GM13976 (cell line): ENCODE measurements at places on chromosomes 2 and 18.
A peak's percentile ranks its signal among the peaks of the same experiment; 100 is the strongest.

- no peak for DNase-seq
Observed at GRCh38 chr2:43115881-43116280, 110.5 kb downstream of the ZFP36L2 start.

- no peak for DNase-seq
Observed at GRCh38 chr2:65491381-65491905, 59.0 kb upstream of the SPRED2 start.

GRCh38 chr2:232026910-232027309 lies 65.4 kb downstream of the DIS3L2 start:
- DNase-seq, result peak; percentile 45

- DNase-seq, result no peak
Observed at GRCh38 chr18:79608535-79608934, 71.1 kb upstream of the CTDP1 start.

DNA sequence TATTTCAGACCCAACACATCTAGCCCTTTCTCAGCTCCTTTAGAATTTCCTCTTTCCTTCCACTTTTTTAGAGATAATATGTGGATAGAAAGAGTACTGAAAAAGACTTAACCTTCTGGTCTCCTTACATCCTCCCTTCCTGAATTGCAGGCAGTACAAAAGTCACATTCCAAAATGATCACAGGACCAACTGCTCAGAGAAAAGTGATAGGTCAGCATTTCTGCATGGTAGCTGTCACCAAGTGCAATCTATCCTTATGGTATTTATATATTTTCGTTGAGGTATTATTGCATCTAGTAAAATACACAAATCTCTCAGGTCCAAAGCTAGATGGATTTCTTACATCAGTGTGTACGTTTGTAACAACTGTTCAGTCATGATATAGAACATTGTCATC lies 427.5 kb downstream of the LPIN1 start:
- DNase-seq, result no peak

GRCh38 chr2:84678214-84678613 lies 161.9 kb downstream of the DNAH6 start:
- no peak for DNase-seq

DNA sequence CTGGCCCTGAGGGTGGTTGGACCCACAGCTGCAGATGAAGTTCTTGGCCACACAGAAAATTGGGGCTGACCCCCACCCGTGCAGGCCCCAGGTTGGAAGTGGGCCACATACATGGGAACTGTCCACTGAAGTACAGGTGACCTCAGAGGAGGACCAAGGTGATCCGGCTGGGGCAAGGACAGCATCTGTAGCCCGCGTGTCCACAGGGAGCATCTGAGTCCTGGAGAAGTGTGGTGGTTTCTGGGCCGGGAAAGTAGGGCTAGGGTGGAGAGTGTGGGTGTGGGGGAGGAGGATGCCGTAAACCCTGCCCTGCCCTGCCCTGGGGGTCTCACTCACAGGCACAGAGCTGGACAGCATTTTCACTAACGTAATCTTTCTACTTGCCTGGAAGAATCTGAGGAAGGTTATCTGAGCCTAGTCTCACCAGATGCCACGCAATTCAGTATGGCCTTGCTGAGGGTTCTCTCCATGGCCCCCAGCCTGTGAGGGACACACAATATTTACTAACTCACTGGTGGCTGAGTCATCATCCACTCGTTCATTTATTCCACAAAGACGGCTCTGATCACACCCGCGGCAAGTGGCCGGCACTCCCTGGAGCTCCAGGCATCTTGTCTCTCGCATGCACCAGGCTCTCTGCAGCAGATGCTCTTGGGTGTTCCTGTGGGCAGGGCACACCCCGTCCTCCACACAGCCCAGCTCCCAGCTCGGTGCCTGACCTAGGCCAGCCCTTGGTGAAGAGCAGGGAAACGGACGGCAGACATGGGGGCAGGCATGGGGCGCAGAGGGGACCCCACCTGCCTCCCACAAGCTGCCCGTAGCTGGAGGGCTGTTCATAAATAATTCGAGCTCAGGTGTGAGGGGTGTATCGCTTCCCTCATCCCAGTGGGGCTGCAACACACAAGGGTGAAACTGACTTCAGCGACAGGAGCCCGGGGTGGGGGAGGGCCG lies 51.2 kb downstream of the INHBB start:
- DNase-seq, result no peak

- DNase-seq, result no peak
Observed at GRCh38 chr18:32389858-32390257, 80.8 kb downstream of the GAREM1 start.

GRCh38 chr2:149422337-149422990 lies 92.1 kb downstream of the LYPD6 start:
- no peak for DNase-seq

DNA sequence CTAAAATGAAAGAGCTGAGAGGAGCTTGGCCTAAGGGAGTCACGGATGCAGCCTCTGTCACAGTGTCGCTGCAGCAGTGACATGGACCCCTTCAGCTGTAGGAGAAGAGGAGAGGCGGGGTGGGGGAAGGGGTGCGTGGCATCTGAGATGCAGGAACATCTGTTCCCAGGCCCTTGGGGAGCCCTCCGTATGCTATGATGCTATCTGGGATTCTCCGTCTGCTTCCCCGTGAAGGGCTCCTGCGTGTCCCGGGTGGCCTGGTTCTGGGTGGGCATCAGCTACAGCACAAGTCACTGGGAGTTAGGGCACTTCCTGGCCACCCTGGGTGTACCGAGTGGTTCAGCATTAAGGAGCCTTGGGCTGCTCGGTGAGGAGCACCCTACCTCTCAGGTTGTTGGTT lies 35.6 kb upstream of the B3GNT7 start:
- no peak for DNase-seq

- DNase-seq, result no peak
Observed at GRCh38 chr2:221085341-221085900, 486.7 kb downstream of the EPHA4 start.

GRCh38 chr2:31785876-31786275 lies 205.1 kb upstream of the SRD5A2 start:
- no peak for DNase-seq

DNA sequence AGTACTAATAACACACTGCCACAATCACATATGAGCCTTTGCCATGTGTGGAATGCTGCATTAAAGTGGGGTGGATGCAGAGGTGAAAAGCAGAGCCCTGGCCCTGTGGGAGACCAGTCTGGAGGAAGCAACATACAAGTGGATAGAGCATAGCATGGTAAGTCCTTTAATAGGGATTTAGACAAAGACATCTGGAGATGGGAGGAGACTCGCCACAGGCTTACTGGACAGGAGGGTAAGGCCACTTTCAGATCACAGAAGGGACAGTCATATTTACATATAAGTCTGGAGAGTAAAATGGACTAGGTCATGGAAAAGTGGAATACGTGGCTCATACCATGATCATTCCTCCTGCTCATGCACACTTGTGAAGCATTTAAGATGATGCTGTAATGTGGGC lies 84.3 kb downstream of the PPP1R1C start:
- no peak for DNase-seq

GRCh38 chr2:126649101-126649500 lies 6.9 kb upstream of the GYPC start:
- DNase-seq, result no peak

DNA sequence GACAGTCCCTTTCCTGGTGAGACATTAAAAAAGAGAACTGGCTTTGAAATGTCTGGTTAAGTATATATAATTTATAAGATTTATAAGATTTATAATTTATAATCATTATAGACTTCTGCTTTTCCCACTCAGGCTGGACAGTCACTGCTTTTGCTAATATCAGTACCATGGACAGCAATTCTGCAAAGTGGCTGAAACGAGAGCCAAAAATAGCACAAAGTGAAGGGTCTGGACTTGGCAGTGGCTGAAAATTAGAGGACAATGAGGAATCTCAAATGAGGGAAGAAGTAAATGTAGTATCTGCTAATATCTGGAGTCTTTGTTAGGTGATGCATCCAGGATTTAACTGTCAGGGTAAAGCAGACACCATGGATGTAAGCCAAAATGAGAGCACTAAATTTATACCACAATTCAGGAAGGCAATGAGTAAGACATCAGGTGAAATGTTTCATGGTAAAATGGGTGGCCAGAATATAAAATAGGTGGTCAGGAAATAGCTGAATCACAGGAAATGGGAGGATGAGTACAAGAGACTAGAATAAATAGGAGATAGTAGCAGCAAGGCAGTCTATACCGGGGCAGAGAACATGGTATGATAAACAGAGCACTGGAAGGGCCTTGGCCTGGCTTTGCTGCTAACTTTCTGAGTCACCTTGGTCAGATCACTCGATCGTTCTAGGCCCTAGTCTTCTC lies 39.6 kb upstream of the BOD1L2 start:
- DNase-seq, result no peak

DNA sequence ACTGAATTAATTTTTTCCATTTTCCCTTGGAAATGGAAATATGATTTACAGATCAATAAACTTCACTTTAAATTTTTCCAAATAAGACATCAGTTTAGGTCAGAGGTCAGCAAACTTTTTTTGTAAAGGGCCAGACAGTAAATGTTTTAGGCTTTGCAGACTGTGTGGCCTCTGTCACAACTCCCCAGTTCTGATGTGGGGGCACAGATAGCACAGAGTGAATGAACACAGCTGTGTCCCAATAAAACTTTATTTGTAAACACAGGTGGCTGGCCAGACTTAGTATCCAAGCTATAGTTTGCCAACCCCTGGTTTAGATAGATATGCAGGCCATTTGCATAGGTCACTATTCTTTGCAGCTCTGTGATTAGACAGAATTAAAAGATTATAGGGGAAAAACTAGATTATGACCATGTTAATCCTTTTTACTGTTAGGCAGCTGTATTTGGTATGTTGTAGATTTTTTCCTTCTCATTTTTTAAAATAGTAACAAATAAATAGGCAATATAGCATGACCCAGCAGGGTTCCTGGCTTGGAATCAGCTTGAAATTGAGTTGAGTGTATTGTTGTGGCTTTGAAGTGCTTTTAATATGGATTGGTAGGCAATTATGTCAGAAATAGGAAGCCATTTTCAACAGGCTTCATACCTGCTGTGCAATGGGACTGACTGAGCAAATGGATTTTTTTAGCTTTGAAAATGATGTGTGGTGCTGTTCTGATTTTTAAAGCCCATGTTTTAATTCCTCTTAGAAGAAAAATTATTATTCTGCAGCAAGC lies 59.7 kb downstream of the WDSUB1 start:
- DNase-seq, result no peak

- no peak for DNase-seq
Observed at GRCh38 chr18:63177919-63178821, 141.4 kb downstream of the BCL2 start.

GRCh38 chr2:205633994-205634393 lies 48.3 kb upstream of the NRP2 start:
- no peak for DNase-seq

- peak; percentile 21 for DNase-seq
Observed at GRCh38 chr2:226649871-226650660, 149.6 kb downstream of the IRS1 start.

DNA sequence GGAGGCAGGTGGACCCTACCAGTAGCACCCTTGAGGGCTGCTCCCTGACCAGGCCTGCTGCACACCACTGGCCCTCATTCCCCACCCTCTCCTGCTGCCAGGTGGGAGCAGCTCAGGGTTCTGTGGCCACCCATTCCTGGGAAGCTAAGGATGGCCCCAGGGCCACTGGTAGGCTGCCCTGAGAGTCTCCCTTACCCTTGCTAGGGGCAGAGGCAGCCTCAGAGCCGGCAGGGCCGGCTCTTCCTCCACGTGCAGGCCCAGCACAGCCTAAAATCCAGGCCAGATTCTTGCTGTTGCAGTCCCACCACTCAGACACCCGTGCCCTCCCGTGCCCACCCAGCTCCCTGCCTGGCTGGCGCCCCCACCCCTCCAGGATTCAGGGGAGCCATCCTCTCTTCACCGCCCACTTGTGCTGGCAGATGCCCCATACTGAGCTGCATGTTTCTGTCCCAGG lies 199.0 kb downstream of the EIPR1 start:
- DNase-seq, result no peak

GRCh38 chr18:28048612-28049011 lies 128.3 kb downstream of the CDH2 start:
- no peak for DNase-seq

- no peak for DNase-seq
Observed at GRCh38 chr2:213043566-213043965, 107.8 kb downstream of the IKZF2 start.

DNA sequence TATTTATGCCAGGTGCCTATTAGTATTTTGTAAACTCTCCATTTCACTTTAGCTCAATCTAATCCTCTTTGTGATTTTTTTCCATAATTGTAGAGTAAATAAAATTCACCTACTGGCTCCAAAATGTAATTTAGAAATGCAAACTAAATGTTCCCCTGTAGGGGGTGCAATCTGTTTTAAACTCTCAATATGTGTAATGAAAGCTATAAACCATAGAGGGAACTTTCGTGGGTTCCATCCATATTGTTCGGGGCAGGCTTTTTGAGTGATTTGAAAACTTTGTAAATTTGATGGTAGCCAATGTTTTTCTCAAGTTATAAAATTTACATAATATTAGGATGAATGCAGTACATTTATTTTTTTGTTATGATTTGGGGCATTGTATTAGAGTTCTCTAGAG lies 49.4 kb downstream of the TSPYL6 start:
- DNase-seq, result peak; percentile 54

- no peak for DNase-seq
Observed at GRCh38 chr2:83386549-83386948, 1072.5 kb downstream of the SUCLG1 start.
